CD8-positive, alpha-beta memory T cell (primary cell): ENCODE measurements at places on chromosomes 7 and 10. TPM values are rescaled to one million over a fixed set of nuclear protein-coding genes. Genes with fewer than 3 reads are reported as not detected.

DNA sequence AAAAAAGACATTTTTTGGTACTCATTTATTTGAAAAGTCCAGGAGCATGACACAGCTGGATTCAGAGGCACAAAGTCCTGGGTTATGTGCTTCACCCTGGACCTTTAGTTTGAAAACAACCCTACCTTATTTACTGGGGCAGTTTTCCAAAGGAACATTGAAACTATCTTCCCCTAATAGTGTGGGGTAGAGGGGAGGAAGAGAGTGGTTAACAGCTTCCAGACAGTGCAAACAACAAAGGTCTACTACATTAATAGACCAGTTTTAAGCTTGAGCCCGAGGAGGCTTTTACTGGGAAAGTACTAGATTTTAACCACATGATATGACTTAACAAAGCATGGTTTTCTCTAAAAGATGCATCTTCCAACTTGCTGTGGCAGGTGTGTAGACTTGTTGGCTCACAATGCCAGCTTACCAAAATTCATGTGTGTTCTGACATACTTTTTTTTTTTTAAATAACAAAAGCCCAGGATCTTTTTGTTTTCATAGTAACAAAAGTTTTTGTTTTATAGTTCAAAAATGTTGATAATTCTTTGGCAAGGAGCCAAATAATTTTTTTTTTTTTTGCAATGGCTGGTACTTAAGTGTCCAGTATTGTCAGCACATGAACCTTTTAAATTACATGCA lies 1.8 kb downstream of the GSTO1 start:
- H3K4me1 ChIP-seq = peaks cover 57% of the 10 kb centered on the region
- H3K36me3 ChIP-seq = peaks cover 13% of the 10 kb centered on the region
- peak overlapping the region; percentile 76 for H3K27ac ChIP-seq
- no peak for DNase-seq

DNA sequence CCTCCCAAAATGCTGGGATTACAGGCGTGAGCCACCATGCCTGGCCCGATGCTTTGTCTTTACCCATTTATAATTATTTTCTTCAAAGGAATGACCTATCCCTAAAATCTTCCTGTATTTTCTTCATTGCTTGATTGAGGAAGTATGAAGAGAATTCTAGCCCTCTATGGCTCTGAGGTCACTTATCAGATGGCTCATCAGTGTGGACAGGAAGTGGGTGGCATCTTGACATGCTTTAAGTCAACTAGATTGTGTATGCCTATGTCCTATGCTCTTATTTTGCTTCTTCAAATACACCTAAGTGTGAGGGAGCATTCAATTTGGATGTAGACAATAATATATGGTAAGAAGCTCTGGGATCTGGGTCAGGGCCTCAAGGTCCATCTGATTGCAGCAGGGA lies 1020.5 kb downstream of the LRMDA start:
- H3K4me1 ChIP-seq = no peaks in the 10 kb centered on the region
- H3K27ac ChIP-seq = no peak overlapping the region
- H3K27me3 ChIP-seq = no peaks in the 10 kb centered on the region
- no peak for DNase-seq
- no peak overlapping the region for H3K4me3 ChIP-seq
- no peaks in the 10 kb centered on the region for H3K36me3 ChIP-seq

DNA sequence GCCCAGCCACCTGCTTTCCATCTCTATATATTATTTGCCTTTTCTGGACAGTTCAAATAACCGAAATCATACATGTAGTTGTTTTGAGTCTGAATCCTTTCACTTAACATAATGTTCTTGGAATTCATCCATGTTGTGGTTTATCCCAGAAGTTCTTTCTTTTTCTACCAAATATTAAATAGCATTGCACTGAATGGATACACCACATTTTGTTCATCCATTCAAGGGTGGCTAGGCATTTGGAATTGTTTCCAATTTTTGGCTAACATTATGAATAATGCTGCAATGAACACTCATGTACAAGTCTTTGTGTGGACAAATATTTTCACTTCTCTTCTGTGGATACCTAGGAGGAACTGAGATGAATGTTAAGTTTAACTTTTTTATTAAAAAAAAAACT lies 18.0 kb downstream of the DNAJC1 start:
- H3K27me3 ChIP-seq = no peaks in the 10 kb centered on the region
- no peaks in the 10 kb centered on the region for H3K36me3 ChIP-seq
- no peak overlapping the region for H3K27ac ChIP-seq

DNA sequence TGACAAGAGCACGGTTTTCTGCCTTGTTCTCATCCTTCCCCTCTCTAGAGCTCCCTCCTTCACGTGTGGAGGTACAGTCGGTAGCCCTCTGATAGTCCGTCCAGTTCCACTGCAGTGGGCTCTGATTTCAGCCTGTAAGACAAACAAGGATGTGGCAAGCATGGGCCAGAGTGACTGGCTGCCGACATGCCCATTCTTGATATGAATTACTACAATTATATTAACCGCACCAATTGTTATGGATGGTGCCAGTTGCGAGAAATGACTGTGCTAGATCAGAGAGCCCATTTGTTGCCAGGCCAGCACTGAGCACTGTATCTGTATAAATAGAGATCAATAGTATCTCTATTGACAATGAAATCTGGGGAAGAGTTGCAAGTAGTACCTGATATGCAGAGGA lies 146.6 kb downstream of the CHN2 start:
- H3K27ac ChIP-seq = no peak overlapping the region
- H3K4me1 ChIP-seq = peaks cover 36% of the 10 kb centered on the region
- H3K4me3 ChIP-seq = no peak overlapping the region
- no peak for DNase-seq
- H3K27me3 ChIP-seq = no peaks in the 10 kb centered on the region

DNA sequence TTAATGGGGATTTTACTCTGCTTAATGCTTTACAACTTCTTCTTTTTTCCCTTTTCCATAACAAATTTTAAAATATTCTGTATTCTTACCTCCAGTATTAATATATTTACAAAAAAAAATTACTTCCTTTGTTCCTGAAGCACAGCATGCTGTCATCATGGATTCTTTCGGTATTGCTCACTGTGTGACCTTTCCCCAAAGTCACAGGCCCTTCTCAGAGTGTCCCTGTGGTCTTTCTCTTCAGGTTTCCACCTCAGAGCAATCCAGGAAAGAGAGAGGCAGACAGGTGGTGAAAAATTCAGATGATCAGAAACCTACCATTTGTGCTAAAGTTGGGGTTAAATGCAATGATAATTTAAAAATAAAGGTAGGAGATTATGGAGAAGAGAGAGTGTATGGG lies 13.0 kb downstream of the AOAH start:
- no peaks in the 10 kb centered on the region for H3K27me3 ChIP-seq
- no peaks in the 10 kb centered on the region for H3K4me1 ChIP-seq
- peaks cover 4% of the 10 kb centered on the region for H3K36me3 ChIP-seq
- H3K4me3 ChIP-seq = no peak overlapping the region

DNA sequence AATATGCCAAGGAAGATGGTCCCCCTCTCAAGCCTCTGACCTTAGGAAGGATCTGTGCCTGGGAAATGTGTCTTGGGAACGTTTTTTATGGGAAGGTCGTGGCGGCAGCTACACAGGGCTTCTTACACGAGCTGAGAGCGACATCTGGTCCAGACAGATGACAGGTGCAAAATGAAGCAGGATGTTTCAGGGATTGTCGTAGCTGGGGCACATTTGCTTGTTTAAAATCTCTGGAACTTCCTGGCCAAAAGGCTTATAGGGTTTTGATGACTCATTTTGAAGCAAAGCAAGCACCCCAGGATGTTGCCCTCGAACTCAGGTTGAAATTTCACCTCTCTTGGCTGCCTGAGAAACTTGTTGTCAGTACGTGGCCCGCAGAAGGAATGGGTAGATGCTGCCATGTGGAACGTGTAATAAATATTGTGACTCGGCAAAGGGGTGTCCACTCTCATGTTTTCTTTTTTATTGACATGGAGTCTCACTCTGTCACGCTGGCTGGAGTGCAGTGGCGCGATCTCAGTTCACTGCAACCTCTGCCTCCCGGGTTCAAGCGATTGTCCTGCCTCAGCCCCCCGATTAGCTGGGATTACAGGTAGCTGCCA lies 117.5 kb downstream of the CAMK1D start:
- no peaks in the 10 kb centered on the region for H3K4me1 ChIP-seq
- no peaks in the 10 kb centered on the region for H3K27me3 ChIP-seq
- no peaks in the 10 kb centered on the region for H3K36me3 ChIP-seq
- H3K27ac ChIP-seq = no peak overlapping the region
- DNase-seq = no peak
- no peak overlapping the region for H3K4me3 ChIP-seq

DNA sequence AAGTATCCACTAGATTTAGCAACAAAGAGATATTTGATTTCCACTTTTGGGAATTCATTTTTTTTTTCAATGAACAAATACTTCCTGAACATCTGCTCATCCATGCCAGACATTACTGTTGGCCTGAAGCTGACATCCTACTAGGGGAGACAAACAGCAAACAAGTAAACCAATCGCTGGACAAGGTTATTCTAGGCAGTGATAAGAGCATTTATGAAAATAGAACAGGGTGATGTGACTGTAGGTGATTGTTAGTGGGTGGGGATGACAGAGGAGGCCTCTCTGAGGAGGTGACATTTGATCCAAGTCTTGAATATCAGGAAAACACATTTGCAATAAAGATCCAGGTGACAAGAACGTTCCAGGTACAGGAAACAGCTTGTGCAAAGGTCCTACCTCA lies 89.1 kb upstream of the FAM180A start:
- no peaks in the 10 kb centered on the region for H3K36me3 ChIP-seq
- no peak overlapping the region for H3K27ac ChIP-seq
- H3K4me3 ChIP-seq = no peak overlapping the region
- H3K4me1 ChIP-seq = no peaks in the 10 kb centered on the region
- DNase-seq = no peak

GRCh38 chr7:101564778-101565211 lies 64.3 kb downstream of the MYL10 start:
- H3K27me3 ChIP-seq = no peaks in the 10 kb centered on the region
- no peak overlapping the region for H3K4me3 ChIP-seq
- H3K4me1 ChIP-seq = no peaks in the 10 kb centered on the region
- no peak overlapping the region for H3K27ac ChIP-seq

GRCh38 chr10:59819683-59820082 lies 66.4 kb upstream of the MRLN start:
- H3K4me3 ChIP-seq = no peak overlapping the region
- H3K4me1 ChIP-seq = no peaks in the 10 kb centered on the region
- no peaks in the 10 kb centered on the region for H3K27me3 ChIP-seq
- no peaks in the 10 kb centered on the region for H3K36me3 ChIP-seq
- no peak overlapping the region for H3K27ac ChIP-seq

DNA sequence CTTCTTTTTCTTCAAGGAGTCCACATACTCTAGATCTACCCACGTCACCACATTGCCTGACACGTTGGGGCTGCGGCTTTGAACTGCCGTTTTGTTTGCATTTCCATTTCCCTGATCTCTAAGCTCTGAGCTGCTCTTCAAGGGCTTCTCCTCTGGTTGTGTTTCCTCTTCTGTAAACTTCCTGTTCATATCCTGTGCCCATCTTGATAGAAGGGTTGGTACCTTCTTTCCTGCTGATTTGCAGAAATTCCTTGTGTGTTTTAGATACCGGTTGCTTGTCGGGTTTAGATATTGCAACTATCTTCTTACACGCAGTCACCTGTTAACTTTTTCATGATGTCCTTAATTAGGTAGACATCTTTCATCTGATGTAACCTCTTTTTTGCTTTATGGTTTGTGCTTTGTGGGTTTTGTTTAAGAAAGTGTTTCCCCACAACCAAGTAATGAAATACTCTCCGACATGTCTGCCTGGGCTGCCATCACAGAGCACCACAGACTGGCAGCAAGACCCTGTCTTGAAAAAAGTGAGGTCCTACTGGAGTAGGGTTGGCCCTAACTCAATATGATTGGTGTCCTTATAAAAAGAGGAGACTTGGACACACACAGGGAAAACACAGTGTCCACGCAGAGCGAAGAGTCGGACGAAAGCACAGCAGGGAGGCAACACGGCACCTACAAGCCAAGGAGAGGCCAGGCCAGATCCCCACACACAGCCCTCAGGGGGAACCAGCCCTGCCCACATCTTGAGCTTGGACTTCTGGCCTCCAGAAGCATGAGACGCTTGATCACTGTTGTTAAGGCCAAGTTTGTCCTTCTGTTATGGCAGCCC lies 99.1 kb upstream of the PDGFA start:
- H3K27me3 ChIP-seq = no peaks in the 10 kb centered on the region
- H3K36me3 ChIP-seq = no peaks in the 10 kb centered on the region
- H3K27ac ChIP-seq = peak overlapping the region; percentile 58

- no peaks in the 10 kb centered on the region for H3K27me3 ChIP-seq
- H3K4me1 ChIP-seq = no peaks in the 10 kb centered on the region
- H3K36me3 ChIP-seq = no peaks in the 10 kb centered on the region
- H3K4me3 ChIP-seq = no peak overlapping the region
Observed at GRCh38 chr7:19404912-19405329, 259.7 kb upstream of the FERD3L start.

DNA sequence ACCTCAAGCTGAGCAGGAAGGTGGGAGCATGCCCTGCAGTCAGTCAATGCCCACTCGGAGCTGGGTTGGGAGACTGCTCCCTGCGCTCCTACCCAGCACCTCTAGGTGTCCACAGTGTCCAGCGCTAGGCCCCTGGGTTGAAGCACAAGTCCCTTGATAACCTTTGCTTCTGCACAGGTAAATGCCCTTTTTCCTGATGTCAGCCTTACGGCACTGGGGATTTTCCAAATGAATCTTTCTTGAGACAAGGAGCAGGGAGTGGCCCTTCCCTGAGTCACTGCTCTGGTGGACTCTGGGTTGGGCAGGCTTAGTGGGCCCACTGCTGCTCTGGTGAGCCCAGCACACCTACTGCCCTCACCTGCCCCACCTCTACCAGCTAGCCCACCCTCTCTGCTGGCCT lies 61.9 kb upstream of the OPN4 start:
- no peak overlapping the region for H3K4me3 ChIP-seq
- H3K27ac ChIP-seq = no peak overlapping the region
- no peak for DNase-seq
- H3K36me3 ChIP-seq = no peaks in the 10 kb centered on the region
- H3K27me3 ChIP-seq = no peaks in the 10 kb centered on the region

CPA1 gene
- total RNA-seq = not detected

CFAP58 gene
- total RNA-seq = 0.07 TPM

SLC12A9 gene
- total RNA-seq = 24.7 TPM

MNX1 gene
- total RNA-seq = not detected

MAT1A gene
- not detected for total RNA-seq

MEST gene
- 2.7 TPM for total RNA-seq

GIMAP1 gene
- 9.8 TPM for total RNA-seq

PRF1 gene
- total RNA-seq = 94.8 TPM

LEP gene
- not detected for total RNA-seq

ALOX5 gene
- 0.93 TPM for total RNA-seq
